ENCODE measurements at places on chromosomes 1 and 21.

DNA sequence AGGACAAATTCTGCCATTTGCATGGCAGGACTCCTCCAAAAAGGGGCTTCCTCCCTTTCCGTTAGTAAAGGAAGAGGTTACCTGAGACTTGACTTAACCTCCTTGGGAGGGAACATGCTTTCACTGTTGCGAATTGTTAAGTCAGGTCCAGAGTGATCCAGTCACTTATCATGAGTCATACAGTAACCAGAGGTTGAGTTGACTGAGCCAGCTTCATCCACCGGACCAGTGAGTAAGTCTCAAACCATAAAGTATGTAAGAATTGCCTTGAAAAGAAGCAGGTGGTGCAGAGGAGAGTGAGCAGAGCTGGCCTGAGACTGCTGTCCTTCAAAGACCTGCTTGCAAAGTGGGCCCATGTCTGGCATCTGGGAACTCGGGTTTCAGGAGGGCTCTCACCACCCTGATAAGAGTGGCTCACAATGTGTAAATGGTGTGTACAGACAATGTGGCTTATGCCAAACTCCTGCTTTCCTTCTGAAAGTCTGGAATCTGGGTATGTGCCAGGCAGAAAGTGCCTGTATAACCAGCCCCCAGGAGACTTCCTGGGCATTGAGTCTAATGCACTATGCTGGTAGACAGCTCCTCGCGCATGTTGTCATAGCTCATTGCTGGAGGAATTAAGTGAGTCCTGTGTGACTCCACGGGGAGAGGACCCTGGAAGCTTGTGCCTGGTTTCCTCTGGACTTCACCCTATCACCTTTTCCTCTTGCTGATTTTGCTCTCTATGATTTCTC, 84.3 kb upstream of the KLHDC7A start:
- DNase-seq = no peak

DNA sequence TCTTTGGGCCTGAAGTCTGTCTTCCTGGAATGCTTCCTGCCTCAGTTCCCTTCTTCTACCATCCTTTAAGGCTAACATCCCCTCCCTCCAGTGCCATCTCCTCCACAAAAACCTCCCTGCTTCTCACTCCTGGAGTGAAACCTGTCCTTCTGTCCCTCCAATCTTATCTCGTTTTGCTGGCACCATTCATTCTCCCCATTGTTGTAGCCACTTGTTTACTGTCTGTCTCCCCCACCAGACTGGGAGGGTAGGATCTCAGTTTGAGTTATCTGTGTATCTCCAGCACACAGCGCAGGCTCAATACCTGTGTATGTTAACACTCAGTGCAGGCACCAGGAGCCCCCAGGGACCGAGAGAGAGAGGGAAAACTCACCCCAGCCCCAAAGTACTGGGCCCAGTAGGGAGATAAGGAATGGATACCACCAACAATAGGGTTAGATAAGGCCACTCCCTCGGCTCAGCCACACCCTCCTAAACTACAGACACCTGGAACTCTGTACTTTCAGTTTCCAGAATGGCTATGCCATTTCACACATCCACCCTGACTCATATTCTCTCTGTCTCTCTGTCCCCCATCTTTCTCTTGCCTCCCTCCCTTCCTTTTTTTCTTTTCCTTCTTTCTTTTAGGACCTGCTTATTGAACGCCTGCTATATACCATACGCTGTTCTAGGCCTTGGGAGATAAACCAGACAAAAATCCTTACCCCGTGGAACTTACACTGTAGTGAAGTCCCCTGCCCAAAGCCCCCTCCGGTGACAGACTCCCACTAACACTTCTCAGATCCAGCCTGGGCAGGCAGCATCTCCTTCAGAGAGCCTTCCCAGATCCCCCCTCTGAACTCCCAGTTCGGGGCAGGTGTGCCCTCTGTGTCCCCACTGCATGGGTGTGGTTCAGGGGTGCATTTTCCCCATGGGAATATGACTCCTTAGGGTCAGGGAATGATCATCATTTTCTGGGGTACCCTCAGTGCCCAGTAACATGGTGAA, 3.3 kb upstream of the SSBP3 start:
- no peak for DNase-seq

GRCh38 chr1:89929467-89930063, 65.3 kb upstream of the ZNF326 start:
- DNase-seq = no peak

DNA sequence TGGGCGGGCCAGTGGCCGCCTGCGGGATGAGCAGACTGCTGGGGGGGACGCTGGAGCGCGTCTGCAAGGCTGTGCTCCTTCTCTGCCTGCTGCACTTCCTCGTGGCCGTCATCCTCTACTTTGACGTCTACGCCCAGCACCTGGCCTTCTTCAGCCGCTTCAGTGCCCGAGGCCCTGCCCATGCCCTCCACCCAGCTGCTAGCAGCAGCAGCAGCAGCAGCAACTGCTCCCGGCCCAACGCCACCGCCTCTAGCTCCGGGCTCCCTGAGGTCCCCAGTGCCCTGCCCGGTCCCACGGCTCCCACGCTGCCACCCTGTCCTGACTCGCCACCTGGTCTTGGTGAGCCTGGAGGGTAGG, 2.1 kb downstream of the B4GALT2 start:
- no peak for DNase-seq

DNA sequence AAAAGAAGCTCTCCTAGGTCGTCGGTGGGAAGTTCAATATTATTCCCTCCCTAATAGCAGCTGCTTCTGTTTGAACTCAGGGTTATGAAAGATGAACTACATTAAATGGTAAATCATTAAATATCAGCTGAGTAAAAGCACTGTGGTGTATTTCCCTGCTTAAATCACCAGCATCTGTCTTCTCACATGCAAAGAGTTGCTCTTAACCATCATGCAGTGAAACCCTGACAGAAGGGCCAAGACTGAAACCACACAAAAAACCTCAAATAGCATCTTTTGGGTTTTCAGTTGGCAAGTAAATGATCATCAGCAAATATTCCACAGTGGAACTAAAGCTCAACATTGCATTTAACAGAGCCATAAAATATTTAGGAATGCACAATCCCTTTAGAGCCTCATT, 380.0 kb upstream of the ADGRL2 start:
- no peak for DNase-seq

DNA sequence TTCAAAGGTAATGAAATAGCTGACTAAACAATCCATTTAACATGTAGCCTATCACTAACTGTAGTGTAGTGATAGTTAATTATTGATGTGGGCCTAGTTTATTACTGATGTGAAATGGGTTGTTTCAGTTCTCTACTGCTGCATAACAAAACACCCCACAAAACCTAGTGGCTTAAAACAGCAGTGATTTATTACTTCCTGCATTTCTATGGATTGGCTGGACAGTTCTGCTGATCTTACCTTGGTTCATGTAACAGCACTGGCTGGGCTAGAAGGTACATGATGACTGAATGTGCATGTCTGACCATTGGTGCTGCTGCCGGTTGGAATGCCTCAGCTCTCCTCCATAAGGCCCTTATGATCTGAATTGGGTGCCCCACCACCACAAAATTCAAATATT, 5.4 kb upstream of the ABL2 start:
- DNase-seq = no peak
